Stimulated activated CD4-positive, alpha-beta T cell treated with anti-CD3 and anti-CD28 coated beads, TNF-alpha, amount 100 ng/mL, for 1 hour (primary cell): ENCODE measurements at places on chromosomes 1 and 21.

DNA sequence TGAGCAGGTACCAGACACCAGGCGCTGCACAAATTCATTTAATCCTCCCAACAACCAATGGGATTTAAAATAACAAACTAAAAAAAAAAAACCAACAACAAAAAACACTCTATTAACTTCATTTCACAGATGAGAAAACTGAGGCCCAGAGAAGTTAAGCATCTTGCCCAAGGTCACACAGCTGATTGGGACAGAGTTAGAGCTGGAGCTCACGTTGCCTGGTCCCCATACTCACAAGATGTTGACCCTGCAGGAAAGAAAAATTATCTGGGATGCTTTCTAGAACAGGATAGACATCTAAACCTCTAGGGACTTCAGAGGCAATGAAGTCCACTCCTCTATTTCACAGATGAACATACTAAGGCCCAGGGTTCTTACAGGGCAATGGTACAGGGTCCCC is 175.3 kb downstream of the PSMG1 start:
- no peak for DNase-seq

GRCh38 chr21:43603233-43603626 is 56.1 kb downstream of the HSF2BP start:
- no peak for DNase-seq

DNA sequence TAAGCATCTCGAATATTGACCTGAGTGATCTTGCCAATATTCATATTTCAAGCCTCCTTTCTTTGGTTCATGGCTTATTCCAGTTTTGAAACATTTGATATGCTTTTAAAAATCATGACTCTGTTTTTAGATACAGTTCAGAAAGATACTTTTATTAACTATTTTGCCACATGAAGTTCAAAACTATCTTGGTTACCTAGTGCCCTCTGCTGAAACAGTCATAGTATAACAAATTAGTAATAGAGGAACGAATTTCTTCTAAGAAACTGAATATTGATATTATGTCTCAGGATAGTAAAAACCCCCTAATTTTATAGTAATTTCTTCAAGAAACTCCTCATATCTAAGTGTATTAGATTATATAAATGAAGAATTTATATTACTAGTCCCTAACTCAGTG is 52.6 kb upstream of the RC3H1 start:
- DNase-seq: no peak

- no peak for DNase-seq
These were observed 15.1 kb upstream of the PIGV start for GRCh38 chr1:26772687-26773086.

GRCh38 chr1:246139745-246140182 is 367.3 kb downstream of the SMYD3 start:
- no peak for DNase-seq

GRCh38 chr1:107680579-107680985 is 284.4 kb downstream of the VAV3 start:
- DNase-seq: no peak

DNA sequence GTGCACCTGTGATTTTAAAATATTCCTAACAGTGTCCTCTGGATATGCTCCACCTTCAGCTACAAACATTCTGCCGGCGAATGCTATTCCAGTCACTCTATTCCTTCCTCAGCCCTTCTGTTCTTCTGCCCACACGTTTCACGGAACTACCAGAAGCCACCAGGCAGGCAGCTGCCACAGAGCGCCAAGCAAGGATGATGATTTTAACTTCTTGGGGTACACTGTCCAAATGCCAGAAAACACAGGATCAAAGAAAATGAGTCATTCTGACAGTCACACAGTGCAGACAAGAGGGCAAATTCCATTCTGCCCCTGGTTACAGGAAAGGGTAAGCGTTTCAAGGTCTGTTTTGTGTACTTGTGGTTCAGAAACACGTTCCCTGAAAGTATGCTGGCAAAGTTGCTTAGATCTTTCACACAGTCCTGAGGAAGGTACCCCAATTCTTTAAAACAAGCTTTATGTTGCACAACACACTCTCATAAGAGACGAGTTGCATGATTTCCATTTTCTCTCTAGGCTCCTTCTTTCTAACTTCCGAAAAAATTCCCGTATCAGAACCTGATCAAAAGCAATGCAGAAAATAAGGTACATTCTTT is 508.3 kb upstream of the PKN2 start:
- DNase-seq: no peak

- no peak for DNase-seq
These were observed 19.9 kb downstream of the ABCA4 start for GRCh38 chr1:94100785-94101612.

DNA sequence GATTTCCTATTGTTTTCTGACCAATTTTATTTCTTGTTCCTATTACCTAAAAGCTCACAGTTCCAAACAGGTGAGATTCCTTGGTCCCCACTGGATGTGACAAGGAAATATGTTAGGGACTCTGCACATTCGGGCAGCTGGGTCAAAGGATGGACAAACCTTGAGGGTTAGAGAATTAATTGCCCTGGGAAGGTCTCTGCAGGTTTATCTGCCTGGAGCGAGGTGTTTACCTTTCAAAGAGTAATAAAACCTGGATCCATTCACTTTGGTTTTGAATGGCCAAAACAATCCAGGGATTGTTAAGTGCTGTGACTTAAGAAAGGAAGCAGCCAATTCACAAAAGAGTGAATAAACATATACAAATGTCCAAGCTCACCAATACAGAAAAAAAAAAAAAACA is 33.6 kb upstream of the RAB4A start:
- no peak for DNase-seq

DNA sequence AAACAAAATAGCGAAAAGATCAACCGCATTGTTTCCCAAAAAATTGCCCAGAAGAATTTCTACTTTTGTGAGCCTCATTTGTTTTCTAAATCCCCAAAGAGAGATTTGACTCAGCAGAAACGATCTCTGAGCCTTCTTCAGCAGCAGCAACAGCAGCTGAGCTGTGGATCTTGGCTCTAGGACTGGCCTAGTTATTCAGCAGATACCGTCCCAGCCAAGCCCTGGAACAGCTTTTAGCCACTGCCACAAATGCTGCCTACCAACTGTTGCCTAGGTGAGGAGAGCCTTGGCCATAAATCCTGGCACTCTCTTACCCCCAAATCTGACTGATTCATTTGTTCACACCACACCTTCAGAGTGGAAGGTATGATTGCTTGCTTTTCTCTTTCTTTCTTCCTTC is 320.1 kb downstream of the TGFB2 start:
- DNase-seq: no peak

DNA sequence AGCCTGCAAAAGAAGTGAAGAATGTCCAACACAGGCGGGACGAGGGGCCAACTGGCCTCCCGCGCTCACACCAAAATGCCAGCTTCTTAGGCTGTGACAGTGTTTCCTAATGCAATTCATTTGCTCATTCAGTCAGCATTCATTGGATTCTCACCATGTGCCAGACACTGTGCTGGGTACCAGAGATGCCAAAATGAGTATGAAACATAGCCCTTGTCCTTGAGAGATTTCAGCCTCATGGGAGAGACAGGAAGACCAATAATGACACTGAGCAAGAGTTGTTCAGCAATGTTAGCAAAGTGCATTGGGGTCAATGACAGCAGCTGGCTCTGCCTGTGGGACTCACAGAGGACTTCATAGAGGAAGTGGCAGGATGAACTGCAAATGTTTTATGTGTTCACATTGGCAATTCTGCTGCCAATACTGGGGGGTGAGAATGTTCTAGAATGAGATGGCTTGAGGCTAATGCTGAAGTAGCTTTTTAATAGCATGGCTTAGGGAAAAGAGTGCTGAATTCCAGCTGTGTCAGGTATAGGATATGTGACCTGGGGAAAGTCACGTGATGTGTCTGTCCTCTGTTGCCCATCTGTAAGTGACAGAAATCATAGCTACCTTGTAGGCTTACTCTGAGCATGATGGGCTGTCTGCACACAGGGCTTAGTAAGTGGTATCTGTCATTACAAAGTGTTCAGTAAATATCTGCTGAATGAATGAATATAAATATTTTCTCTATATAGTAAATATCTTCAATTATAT is 58.3 kb upstream of the KIF26B start:
- no peak for DNase-seq
